ENCODE measurements at places on chromosomes 7 and 10.

DNA sequence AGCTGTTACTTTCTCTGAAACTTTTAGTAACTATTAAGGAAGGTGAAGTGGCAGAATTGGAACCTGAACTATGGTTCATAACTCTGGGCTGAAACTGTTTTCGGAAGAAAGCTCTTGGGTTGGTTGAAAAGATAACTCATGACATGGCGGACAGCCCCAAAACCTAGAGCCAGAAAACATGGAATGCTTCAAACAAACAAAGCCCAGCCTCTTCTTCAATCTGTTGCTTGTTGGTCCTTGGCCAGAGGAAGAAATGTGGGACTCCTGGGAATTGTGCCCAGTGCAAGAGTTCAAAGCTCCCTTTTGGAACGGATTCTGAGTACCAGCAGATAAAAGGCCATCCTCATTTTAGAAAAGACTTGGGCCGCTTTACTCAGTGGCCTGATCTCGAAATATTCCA, 52.9 kb upstream of the CACNB2 start:
- no peak for DNase-seq

DNA sequence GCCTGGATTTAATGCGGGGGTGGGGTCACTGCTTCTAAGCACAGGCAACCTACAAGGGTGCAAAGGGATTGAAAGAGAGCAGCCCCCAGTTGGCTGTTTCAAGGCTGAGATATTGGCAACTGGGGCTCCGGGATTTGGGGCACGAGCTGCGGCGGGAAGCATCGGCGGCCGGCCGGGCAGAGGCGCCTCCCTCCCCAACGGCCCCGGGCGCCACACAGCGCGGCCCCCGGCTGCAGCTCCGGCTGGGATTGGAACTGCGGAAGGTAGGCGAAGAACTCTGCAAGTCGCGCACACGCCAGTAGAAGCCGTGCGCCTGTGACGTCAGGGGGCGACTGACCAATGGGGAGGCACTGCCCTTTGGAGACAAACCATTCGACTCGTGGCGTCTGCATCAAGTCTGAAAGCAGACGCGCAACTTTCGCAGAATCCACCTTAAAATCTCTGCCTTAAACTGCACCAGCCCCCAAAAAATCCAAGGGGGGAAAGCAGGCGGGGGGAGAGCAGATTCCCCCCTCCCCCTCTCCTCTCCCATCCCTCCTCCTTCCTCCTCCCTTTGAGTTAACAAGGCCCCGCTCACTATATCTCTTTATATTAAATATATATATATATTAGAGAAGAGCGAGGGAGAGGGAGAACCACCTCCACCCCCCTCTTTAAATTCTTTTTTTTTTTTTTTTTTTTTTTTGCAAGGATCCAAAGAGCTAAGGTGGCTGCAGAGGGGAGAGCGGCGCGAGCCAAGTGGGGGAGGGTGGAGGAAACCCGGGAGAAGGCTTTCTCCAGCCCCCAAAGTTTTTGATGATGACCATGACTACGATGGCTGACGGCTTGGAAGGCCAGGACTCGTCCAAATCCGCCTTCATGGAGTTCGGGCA, at the start of gene DLX6:
DLX6 (plus strand) TSS at position 371 of the 872 bp plus-strand sequence; CDS start at position 796, 425 bp downstream.
- DNase-seq: peak; percentile 81

- DNase-seq: no peak
Observed at GRCh38 chr7:37365405-37365804, 83.3 kb downstream of the ELMO1 start.

DNA sequence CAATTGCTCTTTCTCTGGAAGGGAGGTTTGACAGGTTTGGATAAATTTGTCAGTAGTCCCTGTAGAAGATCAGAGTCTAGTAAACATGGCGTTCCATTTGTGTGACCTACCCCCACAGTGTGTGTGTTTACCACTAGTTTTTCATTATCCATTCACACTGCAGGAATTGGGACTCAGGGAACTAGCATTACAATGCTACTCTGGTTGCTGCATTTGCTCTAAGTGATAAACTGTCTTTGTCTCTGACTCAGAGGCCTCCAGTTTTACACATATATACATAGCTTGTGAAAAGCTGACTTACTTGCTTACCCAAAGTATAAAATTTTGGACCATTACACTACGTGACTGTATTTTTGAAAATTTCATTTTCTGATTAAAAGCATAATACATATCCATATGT, 1604.0 kb downstream of the REEP3 start:
- no peak for DNase-seq

- DNase-seq: no peak
Observed at GRCh38 chr7:92872701-92873100, 36.3 kb upstream of the CDK6 start.

Data from NCI-H446 treated with DMSO at 0.1 percent for 48 hours (cell line).